Pulmonary artery endothelial cell (primary cell): ENCODE measurements at places on chromosomes 2 and 18.

DNA sequence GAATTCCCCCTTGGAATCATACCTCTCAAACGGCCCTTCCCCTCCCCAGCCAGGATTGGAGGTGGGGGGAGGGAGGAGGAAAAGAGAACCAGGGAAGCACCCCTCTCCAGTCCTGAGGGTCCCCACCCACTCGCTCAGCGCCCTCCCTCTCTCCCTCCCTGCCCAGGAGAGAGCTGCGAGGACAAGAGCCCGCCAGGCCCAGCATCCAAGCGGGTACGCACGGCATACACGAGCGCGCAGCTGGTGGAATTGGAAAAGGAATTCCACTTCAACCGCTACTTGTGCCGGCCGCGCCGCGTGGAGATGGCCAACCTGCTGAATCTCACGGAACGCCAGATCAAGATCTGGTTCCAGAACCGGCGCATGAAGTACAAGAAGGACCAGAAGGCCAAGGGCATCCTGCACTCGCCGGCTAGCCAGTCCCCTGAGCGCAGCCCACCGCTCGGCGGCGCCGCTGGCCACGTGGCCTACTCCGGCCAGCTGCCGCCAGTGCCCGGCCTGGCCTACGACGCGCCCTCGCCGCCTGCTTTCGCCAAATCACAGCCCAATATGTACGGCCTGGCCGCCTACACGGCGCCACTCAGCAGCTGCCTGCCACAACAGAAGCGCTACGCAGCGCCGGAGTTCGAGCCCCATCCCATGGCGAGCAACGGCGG is 14.4 kb downstream of the HOXD3 start:
- DNase-seq: no peak

DNA sequence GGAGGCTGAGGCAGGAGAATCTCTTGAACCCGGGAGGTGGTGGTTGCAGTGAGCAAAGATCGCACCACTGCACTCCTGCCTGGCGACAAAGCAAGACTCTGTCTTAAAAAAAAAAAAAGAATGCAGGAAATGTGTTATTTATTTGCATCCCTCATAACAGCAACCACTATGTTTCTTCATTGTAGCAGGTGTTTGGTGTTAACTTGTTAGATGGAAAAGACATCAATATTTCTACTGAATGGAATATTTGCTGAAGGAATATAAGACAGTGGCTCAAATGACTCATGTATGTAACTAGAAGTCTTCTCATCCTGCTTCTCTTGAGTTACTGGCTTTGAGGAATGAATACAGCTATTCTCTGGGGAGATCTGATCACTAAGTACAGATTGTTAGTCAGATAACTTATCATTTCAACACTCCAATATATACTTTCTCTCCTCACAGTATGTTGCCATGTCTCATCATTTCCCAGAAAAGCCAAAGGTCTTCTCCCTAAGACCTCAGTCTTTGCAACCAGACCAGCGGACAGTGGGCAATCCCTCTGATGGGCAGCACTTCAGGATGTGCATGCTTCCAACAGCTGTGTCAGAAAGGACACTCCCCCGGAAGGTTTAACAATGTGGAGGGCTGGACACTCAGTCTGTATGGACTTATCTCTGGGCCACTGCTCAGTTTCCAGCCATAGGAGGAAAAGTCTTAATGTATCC is 104.4 kb upstream of the STK17B start:
- no peak for DNase-seq

- DNase-seq: no peak
Measured at GRCh38 chr2:240156435-240157146, 16.1 kb upstream of the OTOS start.

DNA sequence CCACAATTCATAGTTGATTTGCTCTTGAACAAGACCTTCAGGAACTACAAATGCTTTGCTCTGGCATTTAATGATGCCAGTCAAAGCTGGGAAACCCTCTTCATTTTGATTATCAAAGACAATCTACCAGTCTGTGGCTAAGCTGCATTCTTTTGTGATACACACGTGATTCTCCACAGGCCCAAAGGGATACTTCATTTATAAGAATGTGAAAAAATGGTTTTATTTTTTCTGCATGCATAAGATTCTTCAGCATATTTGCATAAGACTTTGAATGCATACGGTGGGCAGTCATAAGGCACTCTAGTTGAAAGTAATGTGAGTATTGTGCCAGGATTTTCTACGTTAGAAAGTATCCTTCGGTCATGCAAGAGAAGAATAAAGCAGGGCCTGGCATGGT is 33.0 kb upstream of the ARL5A start:
- DNase-seq: no peak

DNA sequence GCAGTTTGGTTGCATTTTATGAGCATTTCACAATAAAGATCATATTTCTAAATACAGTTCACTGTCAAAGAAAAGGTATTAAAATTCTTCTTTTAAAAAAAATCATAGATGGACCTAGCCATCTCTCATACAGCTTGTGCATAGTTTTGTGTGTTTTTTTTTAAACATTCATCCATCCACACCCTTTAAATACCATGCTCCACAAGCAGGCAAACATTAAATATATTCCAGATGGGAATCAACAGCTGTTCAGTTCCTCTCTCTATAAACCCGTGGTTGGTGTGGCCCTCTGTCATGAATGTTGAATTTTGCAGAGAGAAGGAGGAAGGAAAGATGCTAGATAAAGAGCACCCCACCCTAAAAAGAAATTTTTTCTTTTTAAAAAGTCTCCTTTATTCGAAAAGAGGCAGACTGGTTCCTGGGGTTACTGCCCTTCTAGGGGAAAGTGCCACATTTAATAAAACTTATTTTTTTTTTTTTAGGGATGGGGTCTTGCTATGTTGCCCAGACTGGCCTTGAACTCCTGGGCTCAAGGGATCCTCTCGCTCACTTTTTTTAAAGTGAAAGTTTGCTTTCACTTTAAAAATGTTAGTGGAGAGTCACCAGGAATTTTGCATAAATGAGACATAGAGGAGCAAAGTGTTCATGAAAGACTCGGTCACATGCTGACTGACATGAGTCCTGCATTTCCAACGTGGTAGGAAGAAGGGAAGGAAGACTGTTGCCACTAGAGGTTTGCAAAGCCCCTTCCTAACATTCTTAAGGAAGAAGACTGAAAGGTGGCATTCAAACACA is 73.9 kb upstream of the LMAN1 start:
- DNase-seq: no peak

GRCh38 chr2:28048341-28048740 is 157.8 kb downstream of the BABAM2 start:
- no peak for DNase-seq

DNA sequence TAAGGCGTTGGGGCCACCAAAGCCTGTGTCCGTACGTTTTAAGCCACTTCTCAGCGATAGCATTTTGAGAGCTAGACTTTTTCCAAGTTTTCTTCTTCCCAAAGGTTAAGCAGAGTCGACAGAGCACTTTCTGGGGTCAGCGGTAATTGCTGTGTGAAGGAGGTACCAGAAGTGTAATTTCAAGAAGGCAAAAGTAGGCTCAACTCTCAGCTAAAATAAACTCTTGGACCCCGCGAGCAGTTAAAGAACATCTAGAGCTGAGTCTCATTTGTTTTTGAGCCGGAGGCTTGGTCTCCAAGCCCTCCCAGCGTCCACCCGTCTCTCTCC is 1.9 kb upstream of the PAX3 start:
- DNase-seq: no peak

DNA sequence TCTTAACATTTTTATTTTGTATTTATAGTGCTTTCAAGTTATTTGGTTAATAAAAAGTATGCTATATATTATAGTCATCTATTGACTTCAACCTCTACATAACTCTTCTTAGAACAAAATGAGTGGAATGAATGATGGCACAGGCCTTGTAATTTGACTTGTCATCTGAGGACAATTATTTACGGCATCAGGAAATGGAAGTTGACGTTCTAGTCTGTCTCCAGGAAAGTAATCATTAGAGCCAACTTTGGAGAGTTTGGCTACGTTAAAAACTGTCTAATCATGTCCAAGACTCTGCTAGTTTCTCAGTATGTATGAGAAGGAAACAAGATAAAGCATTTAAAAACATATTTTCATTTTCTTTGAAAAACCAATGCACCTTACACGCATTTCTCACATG is 353.6 kb downstream of the ARHGAP15 start:
- DNase-seq: no peak

GRCh38 chr2:49582946-49583345 is 428.6 kb upstream of the FSHR start:
- DNase-seq: no peak

- DNase-seq: peak; percentile 97
Measured at GRCh38 chr2:164784376-164784775, 57.2 kb downstream of the COBLL1 start.

DNA sequence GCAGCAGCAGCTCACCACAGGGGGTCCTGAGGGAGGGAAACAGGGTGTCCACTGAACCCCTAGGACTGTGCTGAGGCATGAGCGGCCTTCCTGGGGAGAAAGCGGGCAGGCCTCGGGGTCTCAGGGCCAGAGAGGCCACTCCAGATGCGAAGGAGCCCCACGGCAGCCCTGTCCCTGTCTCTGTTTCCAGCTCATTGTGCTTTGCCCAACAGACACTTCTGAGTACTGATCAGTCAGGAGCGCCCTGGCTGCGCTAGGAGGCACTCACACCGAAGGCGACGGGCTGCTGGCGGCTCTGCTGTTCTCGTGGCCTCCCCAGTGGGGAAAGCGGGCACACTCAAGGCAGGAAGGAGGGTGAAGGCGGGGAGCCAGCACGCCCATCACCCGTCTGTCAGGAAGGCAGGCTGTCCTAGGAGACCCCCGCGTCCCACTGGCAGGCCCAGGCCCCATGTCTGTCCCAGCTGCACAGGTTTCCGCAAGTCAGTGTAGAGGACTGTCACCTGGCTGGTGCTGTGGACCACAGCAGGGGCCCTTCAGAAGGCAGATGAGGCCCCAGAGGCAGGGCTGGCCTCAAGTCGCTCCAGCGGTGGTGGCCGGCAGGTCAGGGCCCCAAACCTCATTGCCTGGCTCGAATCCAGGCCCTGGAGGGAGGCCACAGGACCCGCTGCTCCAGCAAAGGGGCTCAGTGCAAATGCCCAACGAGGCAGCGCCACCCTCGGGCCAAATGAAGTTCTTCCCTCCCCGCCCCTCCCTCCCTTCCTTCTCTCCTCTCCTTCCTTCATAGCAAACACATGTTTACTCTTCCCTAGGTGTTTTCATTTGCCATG is 6.8 kb downstream of the ESPNL start:
- no peak for DNase-seq

- no peak for DNase-seq
Measured at GRCh38 chr2:231300722-231301076, 94.8 kb upstream of the B3GNT7 start.

DNA sequence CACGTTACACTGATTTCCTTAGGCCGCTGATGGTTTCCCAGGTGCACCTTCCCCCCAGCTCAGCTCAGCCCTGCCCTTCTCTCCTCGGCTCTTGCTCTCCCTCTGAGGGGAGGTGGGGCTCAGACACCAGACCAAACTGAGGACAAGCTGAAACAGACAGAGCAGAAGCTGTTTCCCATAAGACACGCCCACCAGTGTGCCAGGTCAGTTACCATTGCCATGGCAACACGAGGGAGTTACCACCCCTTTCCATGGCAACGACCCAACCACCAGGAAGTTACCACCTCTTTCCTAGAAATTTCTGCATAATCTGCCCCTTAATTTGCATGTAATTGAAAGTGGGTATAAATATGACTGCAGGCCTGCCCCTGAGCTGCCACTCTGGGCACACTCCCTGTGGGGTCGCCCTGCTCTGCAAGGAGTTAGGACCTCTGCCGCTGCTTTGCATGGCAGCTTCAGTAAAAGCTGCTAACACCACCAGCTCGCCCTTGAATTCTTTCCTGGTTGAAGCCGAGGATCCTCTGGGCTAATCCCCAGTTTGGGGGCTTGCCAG is 120.9 kb upstream of the SMIM21 start:
- no peak for DNase-seq

- no peak for DNase-seq
Measured at GRCh38 chr2:177921726-177922125, 150.9 kb downstream of the PDE11A start.

GRCh38 chr2:158378926-158379325 is 77.6 kb downstream of the CCDC148 start:
- DNase-seq: no peak

DNA sequence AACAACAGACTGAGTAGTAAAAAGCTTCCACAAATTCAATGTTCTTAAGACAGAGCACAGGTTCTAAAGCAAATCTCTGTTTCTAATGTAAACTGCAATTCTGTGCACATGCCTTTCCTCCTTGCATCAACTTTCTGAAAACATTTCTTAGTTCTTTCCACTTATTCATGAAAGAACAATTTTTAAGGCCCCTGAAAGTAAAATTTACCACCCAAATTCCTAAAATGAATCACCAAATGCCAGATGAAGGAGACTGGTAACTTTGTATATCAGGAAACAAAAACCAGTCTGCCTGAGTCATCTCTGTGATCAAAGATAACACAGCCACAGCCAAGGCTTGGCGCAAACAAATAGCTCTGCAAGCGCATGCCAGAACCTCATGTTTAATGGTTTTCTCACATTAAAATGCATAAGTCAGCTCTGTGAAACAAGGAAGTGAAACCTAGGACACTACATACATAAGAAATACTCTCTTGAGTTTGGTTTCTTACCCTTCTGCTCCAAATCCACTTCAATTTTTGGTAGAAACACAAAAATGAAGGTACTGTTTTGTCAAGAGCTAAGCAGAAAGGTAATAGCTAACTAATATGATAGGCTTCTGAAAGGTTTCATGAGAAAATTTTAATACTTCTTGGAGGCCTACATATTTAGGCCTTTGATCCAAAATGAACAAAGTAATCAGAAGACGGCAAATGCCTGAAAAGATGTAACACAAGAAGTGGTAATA is 169.4 kb downstream of the THADA start:
- DNase-seq: peak; percentile 88

GRCh38 chr18:75129717-75130477 is 79.0 kb downstream of the PTGR3 start:
- DNase-seq: no peak

- DNase-seq: no peak
Measured at GRCh38 chr2:237581326-237581725, 9.2 kb downstream of the RAB17 start.

DNA sequence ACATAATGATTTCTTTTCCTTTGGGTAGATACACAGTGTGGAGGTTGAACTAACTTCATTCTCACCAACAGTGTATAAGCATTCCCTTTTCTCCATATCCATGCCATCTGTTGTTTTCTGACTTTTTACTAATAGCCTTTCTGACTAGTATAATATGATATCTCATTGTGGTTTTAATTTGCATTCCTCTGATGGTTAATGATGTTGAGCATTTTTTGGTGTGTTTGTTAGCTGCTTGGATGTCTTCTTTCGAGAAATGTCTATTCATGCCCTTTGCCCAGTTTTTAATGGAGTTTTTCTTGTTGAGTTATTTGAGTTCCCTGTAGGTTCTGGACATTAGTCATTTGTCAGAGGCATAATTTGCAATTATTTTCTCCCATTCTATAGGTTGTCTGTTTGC is 59.8 kb downstream of the MARCHF4 start:
- DNase-seq: no peak

DNA sequence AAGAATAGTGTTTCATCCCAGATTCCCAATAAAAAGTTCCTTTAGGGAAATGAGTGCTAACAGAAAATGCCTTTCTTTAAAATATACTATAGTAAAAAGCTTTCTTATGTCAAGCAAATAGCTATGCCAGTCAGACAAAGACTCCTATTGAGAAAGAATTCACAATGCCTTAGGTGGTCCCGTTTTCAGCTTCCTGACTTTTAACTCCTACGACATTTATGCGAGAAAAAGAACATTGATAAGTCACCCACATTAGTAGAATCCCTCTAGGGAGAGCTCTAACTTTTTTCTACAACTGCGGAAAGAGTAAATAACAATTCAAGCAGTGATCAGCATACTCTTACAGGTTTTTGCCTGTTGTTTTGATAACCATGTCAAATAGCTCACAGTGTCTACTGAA is 750.8 kb upstream of the ACVR2A start:
- DNase-seq: no peak

- no peak for DNase-seq
Measured at GRCh38 chr18:12013186-12013916, 32.0 kb downstream of the IMPA2 start.
